Stimulated activated CD4-positive, alpha-beta T cell treated with anti-CD3 and anti-CD28 coated beads, Interleukin-2, amount 100 ng/mL, for 48 hours (primary cell): ENCODE measurements at places on chromosomes 3 and 15.

- no peak for DNase-seq
Observed at GRCh38 chr3:61008998-61009380, 242.3 kb downstream of the FHIT start.

GRCh38 chr3:78666470-78666800 lies 1101.4 kb downstream of the ROBO1 start:
- no peak for DNase-seq

DNA sequence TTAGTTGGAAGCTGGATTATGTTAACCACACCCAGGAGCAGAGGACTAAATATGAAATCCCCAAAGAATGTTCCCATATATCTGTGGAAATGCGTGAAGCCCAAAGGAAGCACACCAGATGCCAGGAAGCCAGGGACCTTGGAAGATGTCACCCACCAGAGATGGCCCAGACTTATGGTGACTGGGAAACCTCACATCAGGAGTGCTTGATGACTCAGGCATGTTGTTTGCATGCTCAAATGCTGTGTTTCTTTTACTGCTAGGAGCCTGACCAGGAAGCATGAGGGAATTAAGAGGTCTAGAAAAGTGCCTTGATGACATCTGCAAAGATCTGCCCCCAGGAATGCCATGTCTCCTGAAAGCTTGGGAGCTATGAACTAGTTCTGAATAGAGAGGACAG lies 109.0 kb upstream of the SLC2A2 start:
- no peak for DNase-seq

- DNase-seq = no peak
Observed at GRCh38 chr3:126781889-126782491, 78.0 kb downstream of the CHCHD6 start.

DNA sequence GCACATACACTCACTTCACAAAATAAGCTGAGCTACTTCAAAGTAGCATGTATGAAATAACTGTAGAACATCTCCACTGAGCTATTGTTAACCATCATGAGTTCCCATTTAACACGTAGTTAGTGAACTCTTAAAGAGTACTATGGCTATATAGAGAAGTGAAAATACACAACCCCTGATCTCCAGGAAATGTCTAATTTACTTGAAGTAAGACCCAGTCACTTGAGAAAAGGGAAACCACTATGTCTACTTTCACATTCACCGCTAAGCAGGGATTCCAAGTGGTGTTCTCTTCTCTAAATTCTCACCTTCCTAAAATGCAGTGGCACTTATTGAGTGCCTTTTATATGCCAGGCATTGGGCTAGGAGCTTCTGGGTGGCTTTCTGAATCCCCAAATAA lies 35.0 kb upstream of the COLQ start:
- DNase-seq = no peak

DNA sequence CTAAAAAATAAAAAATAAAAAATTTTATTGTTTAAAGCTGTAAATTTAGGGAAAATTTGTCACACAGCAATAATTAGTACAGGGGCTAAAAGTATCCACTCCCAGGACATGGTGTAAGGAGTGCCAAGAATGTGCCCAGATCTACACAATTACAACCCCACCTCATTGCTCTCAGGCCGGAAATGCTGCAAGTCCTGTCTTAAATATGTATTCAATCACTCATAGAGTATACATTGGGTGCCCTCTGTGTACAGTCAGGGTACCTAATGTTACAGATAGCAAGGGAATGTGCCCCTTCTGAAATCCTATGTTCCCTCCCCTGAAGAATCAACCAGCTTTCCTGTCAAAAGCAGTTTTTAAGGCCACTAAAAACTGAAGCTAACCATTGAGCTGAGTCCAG lies 106.6 kb downstream of the MECOM start:
- DNase-seq = no peak

- no peak for DNase-seq
Observed at GRCh38 chr15:43150191-43150929, 17.0 kb downstream of the TMEM62 start.

GRCh38 chr3:129655291-129655700 lies 48.8 kb upstream of the PLXND1 start:
- DNase-seq = no peak

GRCh38 chr15:95350908-95351307 lies 979.6 kb upstream of the NR2F2 start:
- DNase-seq = no peak

- no peak for DNase-seq
Observed at GRCh38 chr3:108125153-108125543, 34.3 kb upstream of the CD47 start.

- DNase-seq = no peak
Observed at GRCh38 chr3:170814822-170815221, 55.2 kb downstream of the RPL22L1 start.

- peak; percentile 37 for DNase-seq
Observed at GRCh38 chr3:149808209-149808829, 4.7 kb upstream of the RNF13 start.

- no peak for DNase-seq
Observed at GRCh38 chr3:144079634-144080033, 108.0 kb downstream of the DIPK2A start.

GRCh38 chr3:57918123-57918837 lies 89.9 kb upstream of the FLNB start:
- no peak for DNase-seq

GRCh38 chr3:36911990-36912804 lies 32.7 kb downstream of the TRANK1 start:
- peak; percentile 28 for DNase-seq

GRCh38 chr15:45122719-45123118 lies 7.0 kb downstream of the DUOXA1 start:
- DNase-seq = no peak
